Activated CD8-positive, alpha-beta memory T cell treated with anti-CD3 and anti-CD28 coated beads for 1 hour (primary cell): ENCODE measurements at places on chromosomes 6 and 20.

DNA sequence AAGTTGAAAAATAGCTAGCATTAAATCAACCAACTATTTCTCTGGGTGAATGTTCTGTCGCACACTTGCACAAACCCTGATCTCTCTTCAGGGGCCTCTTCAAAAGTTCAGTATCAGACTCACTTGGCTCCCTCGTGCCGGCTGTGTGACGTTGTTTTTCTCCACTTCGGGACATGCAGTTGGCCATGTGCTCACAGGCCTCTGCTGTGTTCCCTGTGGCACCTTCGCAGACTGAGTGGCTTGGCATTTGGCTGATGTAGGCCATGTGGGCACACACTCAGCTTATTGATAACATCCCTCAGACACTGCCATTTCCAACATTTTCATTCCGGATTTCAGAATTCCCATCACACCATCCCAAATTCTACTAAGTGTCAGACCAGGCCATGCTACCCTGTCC is 49.3 kb downstream of the PACRG start:
- no peak for DNase-seq

- DNase-seq, result no peak
These were observed 32.2 kb upstream of the VGLL2 start for GRCh38 chr6:117233145-117233544.

DNA sequence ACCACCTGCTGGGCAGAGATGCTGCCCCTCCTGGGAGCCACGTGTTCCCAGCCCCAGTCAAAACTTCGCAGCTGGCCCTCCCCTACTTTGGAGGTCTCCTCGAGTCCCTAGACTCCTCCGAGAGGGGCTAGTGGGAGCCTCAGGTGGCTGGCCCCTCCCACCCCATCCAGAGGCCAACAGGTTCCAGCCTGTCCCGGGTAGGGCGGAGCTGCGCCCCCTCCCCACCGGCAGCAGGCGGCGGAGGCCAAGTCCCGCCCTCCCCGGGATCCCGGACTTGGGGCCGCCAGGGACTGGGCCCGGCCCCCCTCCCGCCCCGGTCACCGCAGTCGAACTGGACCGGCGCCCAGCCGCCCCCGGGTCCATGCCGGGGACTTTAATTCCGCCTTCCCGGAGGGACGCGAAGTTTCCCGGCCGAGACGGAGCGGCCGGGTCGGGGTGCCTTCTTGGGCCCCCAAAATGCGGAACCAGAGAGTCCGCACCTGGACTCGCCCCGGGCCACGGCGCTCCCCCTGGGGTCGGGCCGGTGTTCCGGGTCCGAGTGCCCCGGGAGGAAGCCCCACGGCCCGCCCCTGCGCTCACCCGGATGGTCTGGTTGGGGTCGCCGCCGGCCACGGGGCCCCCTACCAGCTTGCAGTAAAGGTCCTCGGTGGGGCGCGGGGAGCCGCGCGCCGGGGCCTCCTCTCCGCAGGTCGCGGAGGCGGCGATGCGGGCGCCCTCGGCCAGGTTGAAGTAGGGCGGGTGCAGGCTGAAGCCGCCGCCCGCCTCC is 559 bp downstream of the LAMA5 start:
- no peak for DNase-seq

GRCh38 chr6:68282646-68283045 is 352.4 kb upstream of the ADGRB3 start:
- DNase-seq, result no peak

GRCh38 chr6:2378891-2379652 is 133.7 kb upstream of the GMDS start:
- no peak for DNase-seq

GRCh38 chr6:13417431-13417830 is 70.0 kb downstream of the GFOD1 start:
- no peak for DNase-seq

- no peak for DNase-seq
These were observed 30.8 kb upstream of the ENPP1 start for GRCh38 chr6:131776985-131777384.

- no peak for DNase-seq
These were observed 325.0 kb downstream of the CDC5L start for GRCh38 chr6:44712353-44713111.

DNA sequence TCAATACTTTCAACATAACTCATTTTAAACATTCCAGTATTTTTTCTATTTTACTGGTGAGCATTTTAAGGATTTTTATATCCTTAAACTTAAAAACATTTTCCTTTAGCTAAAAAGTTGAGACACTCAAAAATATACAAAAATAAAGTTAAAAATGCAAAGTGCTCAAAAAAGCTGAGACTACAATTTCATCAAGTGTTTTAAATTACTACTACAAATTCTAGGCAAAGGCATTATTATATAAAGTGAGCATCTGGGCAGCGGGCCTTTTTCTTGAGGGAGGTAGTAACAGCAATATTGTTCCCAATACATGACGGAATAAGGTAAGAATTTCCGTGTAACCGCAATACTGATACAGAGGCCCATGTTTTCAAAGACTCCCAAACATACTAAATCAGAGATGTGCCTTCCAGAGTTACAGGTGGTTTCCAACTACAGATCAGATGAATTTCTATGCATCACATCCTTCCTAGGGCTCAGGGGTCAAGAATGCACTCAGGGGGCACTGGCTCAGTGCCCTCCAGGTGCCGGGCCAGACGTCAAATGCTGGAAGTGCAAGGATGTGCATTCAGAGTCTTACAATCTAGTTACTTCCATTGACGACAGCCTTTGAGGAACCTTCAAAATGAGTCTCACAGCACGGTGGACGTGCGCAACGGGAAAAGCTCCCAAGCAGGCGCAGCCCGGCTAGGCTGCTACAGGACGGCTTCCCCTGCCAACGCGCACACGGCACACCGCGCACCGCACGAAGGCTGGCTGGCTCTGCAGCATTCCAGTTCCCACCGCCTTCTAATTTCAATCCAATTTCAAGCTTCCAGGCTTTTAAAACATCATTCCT is 1.7 kb downstream of the PHF10 start:
- no peak for DNase-seq

DNA sequence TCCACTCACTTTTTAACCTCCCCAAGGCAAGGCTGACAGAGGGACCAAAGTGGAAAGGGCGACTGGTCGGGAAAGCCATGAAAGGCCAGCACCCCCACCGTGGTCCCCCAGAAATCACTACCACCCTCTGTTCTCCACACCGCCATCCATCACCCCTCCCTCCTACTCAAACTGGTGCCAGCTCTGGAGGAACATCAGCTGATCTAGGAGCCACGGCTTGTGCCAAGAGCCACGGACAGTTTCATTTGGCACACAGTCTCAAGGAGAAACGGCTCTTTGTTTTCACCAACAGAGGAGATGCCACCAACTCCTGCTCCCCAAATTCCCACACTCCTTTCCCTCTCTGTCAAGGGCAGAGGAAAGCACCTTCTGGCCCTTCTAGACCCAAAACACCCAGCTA is 26.0 kb downstream of the TBC1D7 start:
- no peak for DNase-seq

DNA sequence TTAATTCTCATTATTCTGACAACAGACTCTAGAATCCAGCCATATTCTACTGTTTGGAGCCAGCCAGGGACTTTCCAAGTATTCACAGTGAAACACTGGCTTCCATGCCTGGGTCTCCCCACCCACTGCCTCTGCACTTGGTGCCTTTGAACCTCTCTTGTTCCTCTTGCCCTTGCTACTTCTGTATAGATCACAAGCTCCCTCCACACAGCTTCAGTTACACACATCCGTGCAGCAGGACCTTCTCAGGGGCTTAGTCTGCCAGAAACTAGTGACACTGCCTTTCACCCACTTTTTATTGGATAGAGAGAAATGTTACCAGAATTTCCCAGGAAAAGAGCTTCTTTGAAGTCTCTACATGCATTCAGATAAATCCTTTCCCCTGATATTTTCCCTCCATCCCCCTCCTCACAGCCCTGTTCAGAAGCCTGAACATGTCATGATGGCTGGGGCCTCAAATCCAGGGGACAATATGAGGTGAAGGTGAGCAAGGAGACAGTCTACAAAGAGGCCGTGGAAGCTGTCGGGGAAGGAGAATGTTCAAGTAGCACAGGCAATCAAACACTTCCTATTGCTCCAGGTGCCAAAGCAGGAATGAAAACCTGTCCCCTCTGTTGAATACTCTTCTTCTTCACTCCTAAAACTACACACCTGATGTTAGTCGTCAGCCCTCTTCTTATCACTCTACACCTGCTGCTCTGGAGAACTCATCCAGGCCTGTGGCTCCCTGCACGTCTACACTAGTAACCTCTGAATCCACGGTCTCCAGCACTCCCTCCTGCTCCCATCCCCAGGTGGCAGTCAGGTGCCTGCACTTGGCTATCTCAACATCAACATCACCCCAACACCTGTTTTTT is 20.2 kb upstream of the HLA-DOA start:
- DNase-seq, result no peak

- DNase-seq, result no peak
These were observed 1021.6 kb upstream of the FLRT3 start for GRCh38 chr20:15359056-15359455.

DNA sequence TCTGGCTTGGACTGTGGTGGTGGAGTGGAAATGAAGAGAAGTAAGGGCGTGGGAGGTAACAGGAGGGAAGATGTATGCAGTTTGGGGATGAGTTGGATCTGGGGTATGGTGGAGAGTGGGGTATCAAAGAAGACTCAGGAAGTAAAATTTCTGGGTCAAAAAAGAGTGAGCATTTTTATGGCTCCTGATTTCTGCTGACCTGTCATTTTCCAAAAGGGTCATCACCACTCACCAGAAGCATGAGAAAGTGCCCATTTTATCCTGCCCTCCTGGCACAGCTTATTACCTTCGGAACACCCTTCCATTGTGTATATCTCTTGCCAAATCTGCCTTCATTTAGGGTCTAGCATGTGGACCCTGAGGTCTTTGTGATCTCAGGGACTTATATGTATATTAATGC is 17.3 kb downstream of the TOX2 start:
- DNase-seq, result no peak

DNA sequence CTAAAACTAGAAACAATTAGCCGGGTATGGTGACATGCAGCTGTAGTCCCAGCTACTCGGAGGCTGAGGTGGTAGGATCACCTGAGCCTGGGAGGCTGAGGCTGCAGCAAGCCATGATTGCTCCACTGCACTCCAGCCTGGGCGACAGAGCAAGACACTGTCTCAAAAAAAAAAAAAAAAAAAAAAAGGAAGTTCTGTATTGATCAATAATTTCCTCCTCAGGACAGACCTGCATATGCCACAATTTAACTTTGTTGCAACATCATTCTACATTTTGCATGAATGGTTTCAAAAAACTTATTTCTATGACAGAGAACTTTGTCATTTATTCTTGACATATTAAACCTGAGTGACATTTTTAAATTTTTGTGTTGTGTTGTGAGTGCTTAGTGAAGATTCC is 5.5 kb downstream of the DNAJC5 start:
- no peak for DNase-seq

DNA sequence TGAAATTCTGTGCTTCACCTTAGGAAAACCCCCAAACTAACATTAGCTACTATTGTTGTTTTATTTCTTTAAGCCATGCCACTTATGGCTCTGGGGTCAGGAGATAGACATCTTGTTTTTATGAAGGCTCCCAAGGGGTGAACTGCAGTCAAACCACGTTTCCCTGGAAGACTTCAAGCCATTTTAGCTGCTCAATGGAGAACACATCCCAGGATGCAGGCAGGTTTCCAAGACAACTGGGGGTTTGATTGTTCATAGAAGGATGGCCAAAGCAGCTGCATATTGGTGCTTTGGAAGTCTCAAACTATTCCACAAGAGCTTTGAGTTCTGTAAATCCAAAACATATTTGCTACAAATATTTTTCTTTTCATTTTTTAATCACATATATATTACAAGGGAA is 818.0 kb downstream of the MAFB start:
- no peak for DNase-seq

GRCh38 chr6:107786709-107787588 is 37.2 kb downstream of the SCML4 start:
- no peak for DNase-seq

- no peak for DNase-seq
These were observed 605.6 kb downstream of the QKI start for GRCh38 chr6:164020142-164020541.

GRCh38 chr6:156283091-156283490 is 494.1 kb upstream of the ARID1B start:
- no peak for DNase-seq

- no peak for DNase-seq
These were observed 77.0 kb upstream of the PTPN1 start for GRCh38 chr20:50433001-50433761.

DNA sequence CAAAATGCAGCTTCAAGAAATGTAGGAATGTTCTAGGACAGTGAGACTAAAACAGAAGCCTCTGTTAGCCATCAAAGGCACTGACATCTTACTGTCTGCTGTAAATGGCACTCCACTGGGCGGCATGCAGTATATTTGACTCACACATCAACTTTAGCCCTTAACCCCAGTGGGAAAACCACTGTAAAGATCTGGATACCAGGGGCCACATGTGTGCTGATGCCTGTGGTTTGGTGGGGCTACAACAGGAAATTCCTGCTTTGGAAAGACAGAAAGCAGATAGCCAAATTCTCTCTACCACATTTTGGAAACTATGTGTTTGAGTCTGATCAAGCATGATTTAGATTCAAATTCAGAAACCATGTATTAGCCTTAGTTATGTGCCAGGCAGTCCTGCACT is 4.3 kb downstream of the PFDN4 start:
- DNase-seq, result no peak

DNA sequence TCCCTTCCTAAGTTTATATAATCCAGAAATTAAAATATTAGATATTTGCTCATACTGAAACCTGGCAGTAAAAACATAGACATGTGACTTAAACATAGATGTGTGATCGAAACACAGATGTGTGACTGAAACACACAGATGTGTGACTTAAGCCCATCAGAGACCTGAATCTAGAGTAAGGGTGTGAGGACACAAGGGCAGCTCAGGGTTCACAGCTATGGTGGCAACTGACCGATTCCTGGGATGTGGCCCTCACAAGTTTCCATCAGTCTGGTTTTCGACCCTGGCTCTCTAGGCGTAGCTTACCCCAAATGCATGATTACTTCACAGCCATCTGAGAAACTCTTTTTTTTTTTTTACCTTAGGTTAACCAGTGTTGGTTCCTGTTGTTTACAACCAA is 137.0 kb downstream of the NRN1 start:
- no peak for DNase-seq

DNA sequence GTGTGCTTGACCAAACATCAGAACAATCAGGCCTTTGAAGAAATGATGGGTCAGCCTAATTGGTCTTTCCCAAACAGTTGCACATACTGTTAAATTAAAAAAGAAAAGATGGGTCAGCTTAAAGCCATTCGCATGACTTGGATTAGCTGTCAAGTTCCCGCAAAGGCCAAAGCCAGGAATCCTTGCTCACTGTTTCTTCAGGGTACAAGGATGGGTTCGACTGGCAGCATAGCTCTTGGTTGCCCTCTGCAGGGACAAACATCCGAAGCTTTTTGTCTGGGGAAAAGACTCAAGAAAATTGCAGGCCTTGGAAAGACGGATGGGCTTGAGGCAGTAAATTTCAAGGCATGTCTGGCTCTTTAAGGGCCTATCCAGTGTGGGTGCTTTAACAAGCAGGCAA is 168.0 kb downstream of the HDGFL1 start:
- no peak for DNase-seq
